ENCODE measurements at places on chromosomes 1 and 21.

DNA sequence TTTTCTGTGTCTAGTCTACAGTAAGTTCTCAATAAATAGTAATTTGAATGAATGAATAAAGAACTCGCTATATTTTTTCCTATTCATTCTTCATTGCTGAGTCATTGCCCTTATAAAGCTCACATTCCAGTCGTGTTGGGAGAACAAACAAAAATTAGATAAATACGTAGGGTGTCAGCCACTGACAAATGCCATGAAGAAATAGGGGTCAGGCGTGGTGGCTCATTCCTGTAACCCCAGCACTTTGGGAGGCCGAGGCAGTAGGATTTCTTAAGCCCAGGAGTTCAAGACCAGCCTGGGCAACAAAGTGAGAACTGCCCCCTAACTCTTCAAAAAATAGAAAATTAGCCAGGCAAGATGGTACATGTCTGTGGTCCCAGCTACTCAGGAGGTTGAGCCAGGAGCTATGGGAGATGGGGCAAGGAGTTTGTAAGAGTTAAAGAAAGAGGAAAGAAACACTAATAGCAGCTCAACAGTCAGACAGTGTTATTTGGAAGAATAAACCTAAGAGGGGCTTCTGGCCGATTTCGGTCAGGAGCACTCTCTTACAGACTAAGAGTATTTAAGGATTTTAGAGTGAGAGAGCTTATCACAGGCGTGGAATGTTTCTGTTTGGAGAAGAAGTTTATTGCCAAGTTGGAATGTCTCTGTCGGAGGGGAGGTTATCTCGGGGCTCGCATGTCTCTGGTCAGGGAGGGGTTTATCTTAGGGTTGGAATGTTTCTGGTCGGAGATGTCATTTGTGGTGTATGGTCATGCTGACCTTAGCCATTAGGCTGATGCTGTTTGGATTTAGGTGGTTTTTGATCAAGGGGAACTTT is 1.8 kb upstream of the CHML start:
- no peak for DNase-seq

- no peak for DNase-seq
These were observed 65.2 kb upstream of the GJA8 start for GRCh38 chr1:147837129-147837963.

GRCh38 chr1:209648931-209649776 is 3.1 kb downstream of the LAMB3 start:
- DNase-seq, result peak; percentile 78

GRCh38 chr21:41294548-41295231 is 21.9 kb upstream of the FAM3B start:
- no peak for DNase-seq

GRCh38 chr1:173023343-173023742 is 27.4 kb downstream of the TNFSF18 start:
- no peak for DNase-seq

GRCh38 chr1:211613108-211613947 is 34.4 kb upstream of the SLC30A1 start:
- peak; percentile 84 for DNase-seq

DNA sequence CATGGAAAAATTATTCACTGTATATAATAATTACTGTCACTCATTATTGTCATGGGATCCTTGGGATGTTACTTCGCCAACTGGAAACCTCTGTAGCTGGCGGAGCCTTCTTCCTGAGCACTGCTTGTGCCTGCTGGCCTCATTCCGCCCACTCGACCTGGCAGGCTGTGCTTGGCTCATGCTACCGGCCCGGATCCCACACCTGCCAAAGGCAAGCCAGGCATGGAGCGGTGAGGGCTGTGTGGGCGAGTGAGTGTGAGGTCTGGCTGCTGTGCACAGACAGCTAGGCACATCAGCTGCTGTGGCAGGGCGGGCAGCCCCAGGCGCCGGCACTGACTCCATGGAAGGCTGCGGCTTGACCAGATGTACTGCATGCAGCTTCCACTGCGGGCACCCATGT is 78.4 kb downstream of the DISP1 start:
- no peak for DNase-seq

- peak; percentile 62 for DNase-seq
These were observed 15.1 kb downstream of the BLACAT1 start for GRCh38 chr1:205440476-205441317.

GRCh38 chr1:59541891-59542290 is 245.0 kb downstream of the FGGY start:
- DNase-seq, result no peak

Measured in hematopoietic multipotent progenitor cell (in vitro differentiated cells).